ENCODE measurements at places on chromosomes 6 and 20. TPM values are rescaled to one million over a fixed set of nuclear protein-coding genes. Genes with fewer than 3 reads are reported as not detected.

TPBG gene
- total RNA-seq: 1.4 TPM

CFB gene
- total RNA-seq: 3.7 TPM

KHDC1 gene
- total RNA-seq: 1.3 TPM

SPATA25 gene
- total RNA-seq: 1.9 TPM

SRC gene
- 2.4 TPM for total RNA-seq

SMOC2 gene
- total RNA-seq: 18.2 TPM

- H3K4me1 ChIP-seq: peaks cover 10% of the 10 kb centered on the region
- H3K27ac ChIP-seq: peak overlapping the region; percentile 17
- H3K4me3 ChIP-seq: no peak overlapping the region
- peak; percentile 41 for DNase-seq
Observed at GRCh38 chr20:17870086-17870740, 98.4 kb downstream of the SNX5 start.

DNA sequence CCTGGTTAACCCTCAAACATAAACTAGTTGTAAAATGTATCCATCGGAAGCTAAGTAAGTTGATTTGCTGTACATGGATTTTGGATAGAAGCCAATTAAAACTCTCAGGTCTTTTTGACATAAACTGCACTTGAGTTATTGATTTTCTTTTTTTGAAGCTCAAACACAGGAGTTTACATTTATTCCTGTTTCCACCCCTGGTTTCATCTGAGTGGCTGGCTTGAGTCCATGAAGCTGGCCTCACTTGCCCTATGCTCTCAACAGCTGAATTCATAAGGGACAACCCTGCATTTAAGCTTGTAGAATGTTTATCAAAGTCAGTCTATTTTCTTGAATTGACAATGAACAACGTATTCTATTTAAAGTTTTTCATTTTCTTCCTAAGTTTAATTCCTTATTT lies 58.1 kb upstream of the PLEKHG1 start:
- no peaks in the 10 kb centered on the region for H3K27me3 ChIP-seq
- no peak for DNase-seq
- H3K4me1 ChIP-seq: peaks cover 10% of the 10 kb centered on the region
- no peak overlapping the region for H3K27ac ChIP-seq

DNA sequence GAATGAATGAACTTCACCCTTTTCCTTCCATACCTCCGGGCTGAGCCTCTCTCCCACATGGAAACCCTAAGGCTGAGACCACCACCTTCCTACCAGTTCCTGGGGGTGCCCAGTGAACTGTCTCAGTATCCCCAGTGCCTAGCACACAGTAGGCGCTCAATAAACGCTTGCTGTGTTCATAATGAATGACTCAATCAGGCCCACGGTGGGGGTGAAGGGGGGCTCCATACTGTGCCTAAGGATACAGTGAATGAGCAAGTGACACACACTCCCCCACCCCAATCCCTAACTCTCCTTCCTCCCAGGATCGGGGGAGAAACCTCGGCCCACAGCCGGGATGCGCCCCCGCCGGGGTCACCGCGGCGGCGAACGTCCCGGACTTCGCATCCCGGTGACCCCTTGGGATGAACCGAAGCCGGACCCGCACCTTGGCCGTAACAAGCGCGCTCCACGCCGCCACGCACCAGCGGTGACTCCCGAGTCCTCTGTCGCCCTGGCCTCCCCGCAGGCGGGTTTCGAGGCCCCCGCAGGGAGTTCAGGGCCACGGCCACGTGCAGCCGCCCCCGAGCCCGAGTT lies 592 bp downstream of the KCNG1 start:
- no peaks in the 10 kb centered on the region for H3K36me3 ChIP-seq
- peaks cover 86% of the 10 kb centered on the region for H3K27me3 ChIP-seq
- H3K27ac ChIP-seq: no peak overlapping the region
- DNase-seq: no peak

- no peak overlapping the region for H3K27ac ChIP-seq
- H3K4me1 ChIP-seq: no peaks in the 10 kb centered on the region
- H3K4me3 ChIP-seq: no peak overlapping the region
Observed at GRCh38 chr6:134706153-134706552, 243.7 kb downstream of the ALDH8A1 start.

GRCh38 chr20:22004946-22005345 lies 299.5 kb downstream of the PAX1 start:
- no peaks in the 10 kb centered on the region for H3K4me1 ChIP-seq
- H3K4me3 ChIP-seq: no peak overlapping the region
- H3K27ac ChIP-seq: no peak overlapping the region
- H3K36me3 ChIP-seq: no peaks in the 10 kb centered on the region
- no peak for DNase-seq

- DNase-seq: no peak
- peaks cover 50% of the 10 kb centered on the region for H3K4me1 ChIP-seq
- H3K4me3 ChIP-seq: no peak overlapping the region
- no peaks in the 10 kb centered on the region for H3K36me3 ChIP-seq
Observed at GRCh38 chr6:136104556-136104955, 145.6 kb downstream of the MTFR2 start.

GRCh38 chr20:31837896-31838397 lies 7.5 kb downstream of the FOXS1 start:
- H3K27me3 ChIP-seq: no peaks in the 10 kb centered on the region
- H3K36me3 ChIP-seq: no peaks in the 10 kb centered on the region
- DNase-seq: no peak
- H3K4me3 ChIP-seq: no peak overlapping the region

DNA sequence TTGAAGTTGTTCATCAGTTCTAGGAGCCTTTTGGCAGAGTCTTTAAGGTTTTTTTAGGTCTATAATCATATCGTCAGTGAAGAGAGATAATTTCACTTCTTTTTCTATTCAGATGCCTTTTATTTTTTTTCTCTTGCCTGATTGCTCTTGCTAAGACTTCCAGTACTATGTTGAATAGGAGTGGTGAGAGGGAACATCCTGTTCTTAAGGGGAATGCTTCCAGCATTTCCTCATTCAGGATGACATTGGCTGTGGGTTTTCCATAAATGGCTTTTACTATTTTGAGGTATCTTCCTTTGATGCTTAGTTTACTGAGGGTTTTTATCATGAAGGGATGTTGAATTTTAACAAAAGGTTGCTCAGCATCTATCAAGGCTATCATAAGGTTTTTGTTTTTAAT lies 109.5 kb downstream of the CLVS2 start:
- H3K27ac ChIP-seq: no peak overlapping the region
- no peak overlapping the region for H3K4me3 ChIP-seq
- no peaks in the 10 kb centered on the region for H3K36me3 ChIP-seq
- H3K27me3 ChIP-seq: no peaks in the 10 kb centered on the region
- no peak for DNase-seq

GRCh38 chr6:139388384-139388783 lies 13.9 kb upstream of the CITED2 start:
- H3K27ac ChIP-seq: no peak overlapping the region
- H3K27me3 ChIP-seq: no peaks in the 10 kb centered on the region
- DNase-seq: no peak
- no peaks in the 10 kb centered on the region for H3K4me1 ChIP-seq
- H3K4me3 ChIP-seq: no peak overlapping the region

- no peaks in the 10 kb centered on the region for H3K27me3 ChIP-seq
- H3K36me3 ChIP-seq: no peaks in the 10 kb centered on the region
- peak overlapping the region; percentile 10 for H3K4me3 ChIP-seq
- H3K27ac ChIP-seq: no peak overlapping the region
- DNase-seq: peak; percentile 62
- no peaks in the 10 kb centered on the region for H3K4me1 ChIP-seq
Observed at GRCh38 chr20:11544029-11544678, 373.5 kb upstream of the BTBD3 start.
